Activated T-helper 1 cell treated with anti-CD3 and anti-CD28 coated beads, Interleukin-12 subunit alpha, Interleukin-12 subunit beta, Interleukin-2, Interleukin-4 antibody, amounts not matched to agents 30 ng/mL and 10 ng/mL and 1 ng/mL, durations not matched to agents 14 hours and 24 hours and 36 hours (primary cell): ENCODE measurements at places on chromosomes 5 and 9. TPM values are rescaled to one million over a fixed set of nuclear protein-coding genes. Genes with fewer than 3 reads are reported as not detected.

The CDC20B gene
- not detected in 2 replicates for total RNA-seq

The SLC46A2 gene
- total RNA-seq = not detected in 2 replicates

The RORB gene
- total RNA-seq = 0.05 TPM in 1 of 2 replicates, not detected in the other

The PDE6A gene
- not detected in 2 replicates for total RNA-seq

The MTX3 gene
- 31.4 and 32.5 TPM in 2 replicates for total RNA-seq

The SLC2A8 gene
- 10.4 and 11.6 TPM in 2 replicates for total RNA-seq

The TAF1L gene
- 0.03 TPM in 1 of 2 replicates, not detected in the other for total RNA-seq

The BARHL1 gene
- not detected in 2 replicates for total RNA-seq

The CARTPT gene
- total RNA-seq = not detected in 2 replicates

The GPBP1 gene
- total RNA-seq = 94.6 and 106 TPM in 2 replicates

- no peak for DNase-seq
- H3K36me3 ChIP-seq = peaks cover 7% of the 10 kb centered on the region
- H3K27me3 ChIP-seq = no peaks in the 10 kb centered on the region
- H3K27ac ChIP-seq = no peak overlapping the region
These were observed 43.4 kb downstream of the PPARGC1B start for GRCh38 chr5:149773291-149774095.

- H3K4me3 ChIP-seq = peak overlapping the region; percentile 100
- peaks cover 43% of the 10 kb centered on the region for H3K4me1 ChIP-seq
- no peak for DNase-seq
- peaks cover 36% of the 10 kb centered on the region for H3K27me3 ChIP-seq
These were observed 1.2 kb downstream of the MTAP start for GRCh38 chr9:21803649-21804048.

- peaks cover 1% of the 10 kb centered on the region for H3K27me3 ChIP-seq
- H3K4me1 ChIP-seq = no peaks in the 10 kb centered on the region
- H3K36me3 ChIP-seq = no peaks in the 10 kb centered on the region
- H3K4me3 ChIP-seq = no peak overlapping the region
- no peak overlapping the region for H3K27ac ChIP-seq
These were observed 70.0 kb upstream of the GFPT2 start for GRCh38 chr5:180423133-180423532.

- peak overlapping the region; percentile 66 for H3K4me3 ChIP-seq
- peaks cover 8% of the 10 kb centered on the region for H3K36me3 ChIP-seq
- peak; percentile 69 for DNase-seq
- peak overlapping the region; percentile 94 for H3K27ac ChIP-seq
- no peaks in the 10 kb centered on the region for H3K27me3 ChIP-seq
- H3K4me1 ChIP-seq = peaks cover 79% of the 10 kb centered on the region
These were observed 32.0 kb upstream of the ADAM19 start for GRCh38 chr5:157607371-157608161.

- no peaks in the 10 kb centered on the region for H3K36me3 ChIP-seq
- no peaks in the 10 kb centered on the region for H3K27me3 ChIP-seq
- no peaks in the 10 kb centered on the region for H3K4me1 ChIP-seq
These were observed 1126.9 kb upstream of the DMAC1 start for GRCh38 chr9:8926461-8926860.

DNA sequence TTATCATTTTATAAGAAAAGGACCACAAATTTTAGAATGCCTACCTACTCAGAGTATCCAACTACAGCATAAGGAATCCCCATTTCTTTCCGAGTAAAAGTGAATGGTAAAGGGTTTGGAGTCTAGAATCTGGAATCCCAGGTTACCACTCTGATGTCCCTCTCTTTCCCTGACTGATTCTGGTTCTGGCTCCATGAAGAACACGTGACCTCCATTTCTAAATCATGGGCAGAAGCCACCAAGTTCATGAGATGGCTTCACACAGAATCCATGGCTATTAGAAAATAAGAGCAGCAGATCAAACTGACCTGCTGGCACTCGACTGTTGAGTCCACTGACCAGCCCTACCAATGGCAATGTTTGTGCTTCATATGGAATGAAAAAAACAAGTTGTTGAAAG is 40.7 kb downstream of the PFDN1 start:
- H3K4me1 ChIP-seq = peaks cover 47% of the 10 kb centered on the region
- H3K4me3 ChIP-seq = no peak overlapping the region
- no peaks in the 10 kb centered on the region for H3K27me3 ChIP-seq
- DNase-seq = no peak

DNA sequence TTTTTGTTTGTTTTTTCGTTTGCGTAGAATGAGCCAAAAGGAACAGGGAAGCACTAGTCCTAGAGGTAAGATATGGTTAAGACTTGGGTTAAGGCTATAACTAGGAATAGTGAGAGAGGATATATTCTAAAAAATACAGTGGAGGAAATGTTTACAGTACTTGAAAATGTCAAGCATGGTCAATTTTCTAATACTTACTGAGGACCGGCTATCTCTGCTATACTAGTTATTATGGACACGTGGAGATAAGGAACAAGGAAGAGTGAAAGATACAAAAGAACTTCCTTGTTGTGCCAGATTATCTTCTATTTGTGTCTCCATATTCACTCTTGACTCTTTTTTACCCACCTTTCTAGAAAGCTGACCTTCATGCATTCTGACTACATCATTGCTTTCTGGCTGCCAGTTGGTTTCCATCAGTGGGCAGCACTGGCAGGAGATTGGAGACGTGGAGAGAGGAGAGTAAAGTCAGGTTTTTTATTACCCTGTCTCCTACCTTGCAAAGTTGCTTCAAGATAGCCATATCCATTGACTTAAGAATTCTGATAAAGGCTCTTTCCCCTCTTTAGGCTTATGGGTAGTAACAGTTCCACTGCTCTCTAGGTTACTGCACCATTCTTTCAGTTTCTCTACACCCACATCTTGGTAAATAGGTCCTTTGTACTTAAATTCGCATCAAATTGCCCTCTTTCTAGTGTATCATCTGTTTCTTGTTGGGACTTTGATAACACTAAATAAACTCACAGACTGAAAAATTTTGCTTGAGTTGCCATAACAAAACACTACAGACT is 9.0 kb upstream of the RFX3 start:
- no peak overlapping the region for H3K4me3 ChIP-seq
- H3K27ac ChIP-seq = no peak overlapping the region
- peaks cover 9% of the 10 kb centered on the region for H3K36me3 ChIP-seq
- H3K27me3 ChIP-seq = no peaks in the 10 kb centered on the region
- peaks cover 23% of the 10 kb centered on the region for H3K4me1 ChIP-seq
- no peak for DNase-seq

DNA sequence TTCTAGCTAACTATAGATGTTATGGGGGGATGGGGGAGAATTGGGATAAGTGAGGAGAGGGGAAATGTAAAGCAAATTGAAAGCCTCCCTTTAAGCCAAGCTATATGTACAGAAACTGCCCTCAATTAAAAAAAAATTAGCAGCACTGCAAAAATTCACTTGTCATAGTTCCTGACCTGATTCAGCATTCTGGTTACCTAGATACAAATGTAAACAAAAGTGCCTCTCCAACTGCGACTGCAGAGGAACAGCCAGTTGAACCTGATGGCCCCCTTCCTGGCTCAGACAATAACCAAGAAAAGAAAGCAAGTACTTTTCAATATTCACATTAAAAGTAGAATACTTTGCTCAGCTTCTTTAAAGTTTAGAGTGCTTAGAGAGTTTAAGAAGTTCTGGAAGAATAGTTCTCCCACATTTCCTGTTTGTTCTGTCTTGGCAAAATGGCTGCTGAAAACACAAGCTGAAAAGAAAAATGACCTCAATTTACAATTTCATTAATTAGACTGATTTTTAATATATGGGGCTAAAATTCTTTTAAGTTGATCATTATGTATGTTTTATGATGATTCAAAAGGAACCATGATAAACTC is 1.5 kb downstream of the FAM81B start:
- DNase-seq = no peak
- H3K4me3 ChIP-seq = no peak overlapping the region
- H3K36me3 ChIP-seq = no peaks in the 10 kb centered on the region
- H3K27ac ChIP-seq = no peak overlapping the region

DNA sequence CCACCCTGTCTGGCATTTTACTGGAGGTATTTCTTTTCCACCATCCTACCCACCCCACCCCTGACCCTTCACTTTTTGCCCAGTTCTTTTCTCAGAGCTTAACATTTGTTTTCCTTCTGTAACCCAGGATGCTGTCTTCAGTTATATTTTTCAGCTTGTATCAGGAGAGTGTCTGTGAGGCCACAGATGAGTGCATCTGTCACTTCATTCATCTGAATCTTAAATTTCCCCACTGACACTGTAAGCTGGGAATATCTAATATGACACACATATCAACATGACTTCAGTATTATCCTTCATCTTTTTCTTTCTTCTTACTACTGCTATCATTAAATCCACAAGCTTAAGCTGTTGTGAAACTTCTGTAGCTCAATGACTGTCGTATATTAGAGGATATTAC is 4.9 kb downstream of the MARCHF3 start:
- no peak overlapping the region for H3K4me3 ChIP-seq
- H3K27ac ChIP-seq = no peak overlapping the region
- H3K36me3 ChIP-seq = peaks cover 5% of the 10 kb centered on the region
- peaks cover 12% of the 10 kb centered on the region for H3K27me3 ChIP-seq
- H3K4me1 ChIP-seq = peaks cover 23% of the 10 kb centered on the region

DNA sequence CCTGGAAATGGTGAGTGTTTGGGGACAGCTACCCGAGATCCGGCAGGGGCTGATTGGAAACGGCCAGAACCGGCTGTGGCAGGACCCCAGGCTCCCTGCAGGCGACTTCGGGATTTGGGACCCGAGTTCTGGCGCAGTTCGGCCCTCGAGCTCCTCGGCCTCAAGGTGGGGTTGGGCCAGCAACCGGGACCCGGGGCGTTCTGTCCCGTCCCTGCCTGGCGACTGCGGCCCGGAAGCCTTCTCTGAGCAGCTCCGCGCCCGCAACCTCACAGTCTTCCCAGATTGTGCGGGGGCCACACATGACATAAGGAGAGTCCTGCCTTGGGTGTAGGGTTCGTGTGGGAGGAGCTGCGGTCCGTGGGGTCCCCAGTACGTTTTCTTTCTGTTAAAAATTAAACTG is 23.2 kb upstream of the NEURL1B start:
- H3K27me3 ChIP-seq = no peaks in the 10 kb centered on the region
- no peak overlapping the region for H3K4me3 ChIP-seq
- H3K27ac ChIP-seq = no peak overlapping the region
- H3K4me1 ChIP-seq = no peaks in the 10 kb centered on the region

DNA sequence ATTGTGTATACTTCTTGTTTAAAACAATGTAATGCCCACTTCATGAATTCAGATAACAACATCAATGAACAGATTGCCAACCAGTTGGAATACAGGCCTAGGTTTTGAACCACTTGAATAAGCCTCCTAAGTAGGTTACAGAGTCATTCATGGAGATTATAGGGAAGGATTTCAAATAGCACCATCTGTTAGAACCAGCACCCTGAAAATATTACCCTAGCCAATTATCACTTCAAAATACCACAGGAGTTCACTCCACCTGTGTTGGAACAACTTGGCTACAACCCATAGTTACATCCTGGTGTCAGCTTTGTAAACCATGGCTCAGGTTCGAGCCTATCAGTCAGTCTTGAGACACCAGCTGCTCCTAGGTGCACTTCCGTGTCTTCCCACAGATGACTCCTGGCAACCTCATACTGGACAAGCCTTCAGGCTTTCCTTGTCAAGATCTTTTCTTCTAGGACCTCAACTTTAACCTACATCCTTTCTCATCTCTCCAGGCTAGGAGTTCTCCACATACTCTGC is 350.0 kb downstream of the DEPDC1B start:
- no peaks in the 10 kb centered on the region for H3K36me3 ChIP-seq
- no peak for DNase-seq
- no peaks in the 10 kb centered on the region for H3K4me1 ChIP-seq
- H3K27me3 ChIP-seq = no peaks in the 10 kb centered on the region
- no peak overlapping the region for H3K4me3 ChIP-seq

- H3K4me1 ChIP-seq = no peaks in the 10 kb centered on the region
- H3K4me3 ChIP-seq = no peak overlapping the region
- no peaks in the 10 kb centered on the region for H3K27me3 ChIP-seq
- no peak for DNase-seq
These were observed 90.6 kb downstream of the CNTLN start for GRCh38 chr9:17225407-17225806.

DNA sequence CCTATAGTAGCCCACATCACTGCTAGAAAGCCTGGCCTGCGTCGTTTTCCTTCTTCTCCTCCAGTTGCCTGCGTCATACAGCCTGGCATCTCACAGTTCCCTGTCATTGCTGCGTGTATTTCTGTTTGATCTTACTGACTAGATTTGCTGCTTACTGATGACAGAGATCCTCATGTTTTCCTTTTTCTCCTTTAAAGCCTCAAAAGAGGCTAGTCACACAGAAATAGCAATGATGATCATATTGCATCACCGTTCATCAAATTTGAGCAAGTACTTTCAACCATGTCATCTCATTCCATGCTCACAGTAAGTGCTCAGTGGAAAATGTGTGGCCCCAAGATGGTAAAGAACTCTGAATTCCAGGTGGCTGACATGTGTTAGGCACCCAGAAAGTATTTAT is 76.8 kb downstream of the MVB12B start:
- no peak overlapping the region for H3K27ac ChIP-seq
- H3K4me3 ChIP-seq = no peak overlapping the region
- H3K4me1 ChIP-seq = peaks cover 24% of the 10 kb centered on the region
- H3K36me3 ChIP-seq = no peaks in the 10 kb centered on the region
- H3K27me3 ChIP-seq = peaks cover 26% of the 10 kb centered on the region

- H3K27ac ChIP-seq = no peak overlapping the region
- DNase-seq = no peak
- H3K36me3 ChIP-seq = no peaks in the 10 kb centered on the region
- H3K4me1 ChIP-seq = no peaks in the 10 kb centered on the region
- no peak overlapping the region for H3K4me3 ChIP-seq
These were observed 37.5 kb upstream of the RXRA start for GRCh38 chr9:134288746-134289145.

- H3K36me3 ChIP-seq = peaks cover 51% of the 10 kb centered on the region
- H3K4me3 ChIP-seq = no peak overlapping the region
- no peak for DNase-seq
- H3K4me1 ChIP-seq = peaks cover 16% of the 10 kb centered on the region
- H3K27ac ChIP-seq = no peak overlapping the region
- H3K27me3 ChIP-seq = no peaks in the 10 kb centered on the region
These were observed 42.3 kb downstream of the B4GALT1 start for GRCh38 chr9:33124751-33125381.

- no peaks in the 10 kb centered on the region for H3K36me3 ChIP-seq
- peaks cover 6% of the 10 kb centered on the region for H3K4me1 ChIP-seq
- no peak for DNase-seq
- H3K4me3 ChIP-seq = no peak overlapping the region
- H3K27ac ChIP-seq = no peak overlapping the region
These were observed 603.6 kb upstream of the CLINT1 start for GRCh38 chr5:158462349-158463114.

DNA sequence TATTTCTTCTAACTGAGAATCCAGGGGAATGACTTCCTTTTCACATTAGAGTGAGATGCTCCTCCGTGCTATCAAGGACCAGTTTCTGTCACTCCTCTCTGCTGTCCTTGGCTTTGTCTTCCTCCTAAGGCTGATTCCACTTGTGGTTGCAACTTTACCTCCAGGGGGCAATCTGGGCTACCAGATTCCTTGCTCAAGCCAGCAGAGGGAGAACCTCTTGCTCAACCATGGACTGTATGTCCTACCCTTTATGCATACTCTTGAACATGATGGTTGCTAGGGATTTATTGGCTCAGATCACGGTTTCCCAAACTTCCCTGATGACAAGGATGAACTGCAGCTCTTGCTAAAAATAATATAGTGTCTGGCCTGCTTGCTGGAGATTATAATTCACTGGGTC is 24.0 kb downstream of the NNT start:
- H3K27me3 ChIP-seq = no peaks in the 10 kb centered on the region
- H3K27ac ChIP-seq = no peak overlapping the region
- peaks cover 31% of the 10 kb centered on the region for H3K36me3 ChIP-seq
- H3K4me1 ChIP-seq = no peaks in the 10 kb centered on the region
